ENCODE measurements at places on chromosomes 16 and 17.

DNA sequence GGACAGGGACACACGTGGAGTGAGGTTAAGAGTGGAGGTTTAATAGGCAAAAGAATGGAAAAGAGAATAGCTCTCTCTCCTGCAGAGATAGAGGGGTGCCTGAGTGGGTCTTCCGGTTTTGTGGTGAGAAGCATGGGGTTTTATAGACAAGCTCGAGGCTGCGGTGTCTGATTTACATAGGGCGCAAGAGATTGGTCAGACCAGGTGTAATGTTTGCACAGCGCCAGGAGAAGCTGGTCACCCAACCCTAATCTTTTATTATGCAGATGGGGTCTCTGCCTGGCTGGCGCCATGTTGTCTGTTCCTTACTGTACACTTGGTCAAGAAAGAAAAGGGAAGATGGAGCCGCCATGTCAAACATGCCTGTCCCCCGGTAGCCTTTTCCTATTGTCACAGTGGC, 44.5 kb upstream of the MLYCD start:
- DNase-seq, result no peak

DNA sequence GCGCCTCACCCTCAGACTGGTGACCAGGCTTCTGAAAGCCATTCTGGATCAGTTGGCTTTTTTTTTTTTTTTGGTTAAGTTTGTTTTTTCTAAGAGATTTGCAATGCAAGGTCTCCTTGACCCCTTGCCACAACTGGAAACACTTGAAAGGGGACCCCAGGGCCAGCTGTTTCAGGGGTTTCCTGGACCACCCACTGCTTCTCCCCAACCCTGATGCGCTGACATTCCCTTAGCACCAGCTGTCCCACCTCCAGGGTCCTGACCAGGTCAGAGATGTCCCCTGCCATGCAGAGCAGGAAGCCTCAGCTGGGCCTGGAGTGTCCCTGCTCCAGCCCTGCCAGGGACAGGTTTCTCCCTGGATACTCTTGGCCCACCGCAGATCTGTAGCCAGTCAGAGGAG, 8.1 kb upstream of the MRPL58 start:
- DNase-seq, result no peak

DNA sequence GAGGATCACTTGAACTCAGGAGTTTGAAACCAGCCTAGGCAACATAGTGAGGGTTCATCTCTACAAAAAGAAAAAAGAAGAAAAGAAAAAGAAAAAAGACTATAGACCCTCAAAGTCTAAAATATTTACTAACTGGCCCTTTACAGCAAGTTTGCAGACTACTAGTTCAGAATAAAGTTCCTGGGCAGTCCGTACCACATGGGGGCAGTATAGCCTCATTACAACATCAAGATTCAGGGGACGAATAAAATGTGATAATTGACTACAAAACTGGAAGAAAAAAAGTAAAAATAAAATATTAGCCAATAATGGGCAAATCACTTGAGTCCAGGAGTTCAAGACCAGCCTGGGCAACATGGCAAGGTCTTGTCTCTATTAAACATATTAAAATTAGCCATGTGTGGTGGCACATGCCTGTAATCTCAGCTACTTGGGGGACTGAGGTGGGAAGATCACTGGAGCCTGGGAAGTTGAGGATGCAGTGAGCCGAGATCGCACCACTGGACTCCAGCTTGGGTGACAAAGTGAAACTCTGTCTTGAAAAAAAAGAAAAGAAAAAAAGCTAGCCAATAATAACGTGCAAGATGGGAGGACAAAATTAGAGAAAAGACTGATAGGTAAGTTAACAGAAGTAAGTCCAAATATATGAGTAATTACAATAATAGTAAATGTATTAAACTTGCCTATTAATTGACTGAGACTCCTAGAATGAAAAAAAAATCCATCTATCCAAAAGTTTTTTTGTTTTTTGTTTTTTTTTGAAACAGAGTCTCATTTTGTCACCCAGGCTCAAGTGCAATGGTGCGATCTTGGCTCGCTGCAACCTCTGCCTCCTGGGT, 129.4 kb upstream of the SEC14L1 start:
- DNase-seq, result peak; percentile 56

GRCh38 chr16:85234310-85235204, 122.3 kb upstream of the CIBAR2 start:
- no peak for DNase-seq

- no peak for DNase-seq
These were observed 20.0 kb downstream of the OR2C1 start for GRCh38 chr16:3375680-3376079.

DNA sequence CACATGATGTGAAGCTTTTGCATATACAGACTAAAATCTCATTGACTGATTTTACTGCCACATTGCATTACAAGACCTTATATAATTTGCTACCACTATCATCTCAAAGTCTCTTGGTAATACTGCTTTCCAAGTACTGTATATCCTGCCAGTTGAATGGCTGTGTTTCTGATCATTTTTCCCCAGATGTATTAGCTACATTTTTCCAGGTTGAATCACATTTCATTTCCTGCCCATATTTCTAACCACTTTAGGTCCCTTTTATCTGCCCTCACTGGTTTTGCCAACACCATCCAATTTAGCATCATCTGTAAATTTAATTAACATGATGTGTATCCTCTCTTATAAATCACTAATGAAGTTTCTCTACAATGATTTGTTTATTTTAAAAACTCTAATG, 365.7 kb upstream of the PMFBP1 start:
- no peak for DNase-seq

GRCh38 chr17:21297026-21297520, 12.6 kb downstream of the MAP2K3 start:
- no peak for DNase-seq

DNA sequence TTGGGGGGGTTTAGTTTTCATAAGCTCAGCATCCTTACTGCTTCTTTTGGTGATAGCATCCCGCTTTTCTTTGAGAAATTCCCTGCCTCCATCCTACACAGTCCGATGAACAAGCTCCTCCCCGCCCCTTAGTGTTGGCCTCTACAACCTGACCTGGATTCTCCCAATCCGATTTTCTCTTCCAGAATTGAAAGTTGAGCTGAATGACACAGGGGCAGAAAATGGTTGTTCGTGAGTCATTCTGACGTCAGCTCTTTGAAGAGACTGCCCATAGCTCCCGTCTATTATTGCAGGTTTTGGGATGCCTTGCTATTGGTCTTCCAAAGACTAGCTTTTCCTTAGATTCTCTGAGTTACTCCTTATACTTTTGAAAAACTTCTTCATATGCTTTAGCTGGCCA, 279.7 kb downstream of the SLC39A11 start:
- no peak for DNase-seq

GRCh38 chr17:77873500-77874302, 84.8 kb upstream of the TNRC6C start:
- DNase-seq, result no peak

- no peak for DNase-seq
These were observed 30.8 kb downstream of the EFCAB5 start for GRCh38 chr17:29972277-29972676.

DNA sequence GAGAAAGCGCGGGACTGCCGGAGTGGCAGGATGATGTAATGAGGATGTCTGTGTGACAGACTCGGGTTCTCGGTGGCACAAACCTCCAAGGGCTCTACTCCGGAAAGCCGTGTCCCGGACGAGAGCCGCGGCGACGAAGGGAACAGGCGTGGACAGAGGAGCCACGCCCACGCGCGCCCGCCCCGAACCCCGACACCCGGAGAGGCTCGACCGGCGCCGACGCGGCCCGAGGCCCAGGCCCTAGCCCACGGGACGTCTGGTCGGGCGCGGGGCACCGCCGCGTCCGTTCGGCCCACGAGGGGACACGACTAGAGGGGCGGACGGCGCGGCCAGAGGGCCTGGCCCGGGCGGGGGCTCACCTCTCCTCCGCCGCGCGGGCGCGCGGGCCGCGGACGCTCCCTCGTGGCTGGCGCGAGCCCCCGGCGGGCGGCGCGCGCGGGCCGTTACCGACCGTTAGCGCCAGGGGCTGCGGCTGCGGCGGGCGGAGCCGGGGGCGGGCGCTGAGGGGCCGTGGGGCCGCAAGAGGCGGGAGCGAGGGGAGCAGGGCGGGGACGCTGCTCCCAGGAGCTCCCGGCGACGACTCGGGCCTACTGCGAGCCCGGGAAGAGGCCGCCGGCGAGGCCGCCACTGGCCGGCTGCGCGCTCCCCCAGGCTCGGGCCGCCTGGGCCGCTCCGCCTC, 2.1 kb upstream of the IRX5 start:
- peak; percentile 37 for DNase-seq

DNA sequence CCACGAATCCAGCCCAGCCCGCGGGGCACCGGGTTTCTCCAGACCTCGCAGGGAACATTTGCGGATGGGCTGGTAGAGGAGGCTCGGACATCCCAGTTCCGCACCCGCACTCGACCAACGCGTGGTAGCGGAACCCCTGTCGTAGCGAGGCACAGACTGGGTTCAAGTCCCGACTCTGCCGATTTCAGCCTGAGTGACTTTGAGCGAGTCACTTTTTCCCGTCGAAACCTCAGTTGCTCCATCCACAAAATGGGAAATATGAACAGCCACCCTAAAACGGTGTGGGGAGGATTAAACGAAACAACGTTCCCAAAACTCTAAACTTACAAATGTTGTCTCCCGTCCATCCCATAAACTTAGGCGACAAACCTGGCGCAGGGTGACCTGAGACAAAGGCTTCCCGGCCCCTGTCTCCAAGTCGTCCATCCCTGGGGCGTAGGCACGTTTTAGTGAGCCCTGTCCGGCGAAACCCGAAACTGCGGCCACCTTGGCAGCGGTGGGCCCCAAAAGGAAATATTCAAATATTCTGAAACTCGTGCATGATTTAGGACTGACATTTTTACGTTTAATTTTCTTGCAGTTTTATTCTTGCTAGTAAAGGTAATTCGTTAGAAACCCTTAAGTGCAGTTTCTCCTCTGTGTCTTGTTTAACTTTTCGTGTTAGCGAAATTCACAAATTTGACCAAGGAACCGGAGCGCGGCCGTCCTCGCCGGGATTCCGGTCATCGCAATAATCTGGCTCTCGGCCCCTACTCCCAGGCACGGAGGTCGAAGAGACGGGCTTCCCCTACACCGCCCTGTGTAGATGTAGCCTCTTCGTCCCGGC, 1.9 kb upstream of the MLLT6 start:
- peak; percentile 7 for DNase-seq

DNA sequence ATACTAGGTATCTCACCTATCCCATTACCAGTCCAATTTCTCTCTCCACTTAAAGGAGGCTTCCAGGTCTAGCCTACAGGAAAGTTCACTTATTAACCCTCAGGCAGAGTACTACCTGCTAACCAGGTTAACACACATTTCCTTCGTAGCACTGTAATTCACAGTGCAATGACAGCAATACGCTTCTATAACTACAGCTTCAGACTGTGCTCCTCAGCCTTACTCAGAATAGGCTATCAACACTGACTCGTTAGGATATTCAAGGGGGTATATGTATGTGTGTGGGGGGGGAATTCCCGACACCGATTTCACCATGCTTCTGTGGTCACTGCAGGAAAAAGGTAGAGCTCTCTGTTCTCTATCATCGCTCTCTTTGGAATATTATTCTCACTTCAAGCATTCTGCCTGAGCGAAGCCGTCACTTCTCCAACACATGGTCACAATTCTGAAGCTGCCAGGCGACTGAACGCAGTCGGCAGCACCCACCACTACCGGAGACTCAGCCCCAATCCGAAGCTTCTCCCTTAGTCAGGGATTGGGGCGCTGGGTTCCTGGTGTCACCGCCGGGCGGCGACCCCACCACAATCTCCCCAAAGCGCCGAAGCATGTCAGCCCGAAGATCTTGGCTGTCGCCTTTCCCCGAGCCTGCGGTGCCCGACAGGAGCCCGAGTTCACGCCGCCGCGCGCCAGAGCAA, 618 bp downstream of the GGA3 start:
- DNase-seq, result peak; percentile 66

DNA sequence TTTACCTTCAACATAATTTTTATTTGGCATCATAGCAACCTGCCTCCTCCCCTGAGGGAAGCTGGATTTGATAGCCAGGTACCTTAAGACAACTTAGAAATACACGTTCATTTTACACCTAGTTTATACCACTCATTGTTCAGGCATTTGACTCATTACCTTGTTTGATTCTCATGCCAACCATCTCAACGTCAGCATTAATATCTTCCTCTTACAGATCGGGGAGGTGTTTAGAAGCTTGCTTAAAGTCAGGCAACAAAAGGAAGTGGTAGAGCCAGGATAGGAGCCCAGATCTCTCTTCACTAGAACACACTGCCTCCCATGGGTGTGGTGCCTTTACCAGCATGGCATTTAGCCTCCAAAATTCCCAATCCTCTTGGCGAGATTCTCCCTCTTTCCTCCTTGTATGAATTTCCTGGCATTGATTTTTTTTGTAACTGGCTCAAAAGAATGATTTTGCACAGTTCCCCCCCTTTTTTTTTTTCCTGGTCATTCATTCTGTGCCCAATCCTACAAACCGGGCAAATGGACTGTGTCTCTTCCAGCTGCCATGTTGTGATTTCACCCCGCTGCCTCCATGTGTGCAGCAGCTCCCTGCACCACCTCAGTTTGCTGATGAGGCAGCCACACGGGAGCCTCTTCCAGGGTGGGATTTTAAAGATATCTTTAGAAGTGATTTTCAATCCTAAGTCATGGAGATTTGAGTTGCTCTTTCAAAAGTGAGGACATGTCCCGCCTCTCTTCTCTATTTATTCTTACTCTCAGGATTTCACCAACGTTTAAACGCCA, 383.6 kb downstream of the UTP18 start:
- no peak for DNase-seq

DNA sequence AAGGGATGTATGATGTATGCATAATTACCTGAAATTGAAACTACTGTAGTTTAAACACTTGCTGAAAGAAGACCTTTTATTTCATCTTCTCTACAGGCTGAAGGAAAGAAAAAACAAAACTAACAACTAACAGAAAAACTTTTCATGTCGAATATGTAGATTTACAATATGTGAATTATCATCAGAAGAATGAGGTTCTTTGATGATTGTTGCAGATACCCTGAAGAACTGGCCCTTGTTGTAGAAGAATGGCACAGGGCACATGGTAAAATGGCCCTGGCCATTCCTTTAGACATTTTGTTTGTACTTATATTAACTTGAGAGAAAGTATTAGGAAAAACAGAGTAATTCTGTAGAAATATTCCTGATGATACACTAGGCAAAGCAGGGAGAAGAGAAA, 443.8 kb downstream of the MAF start:
- no peak for DNase-seq

DNA sequence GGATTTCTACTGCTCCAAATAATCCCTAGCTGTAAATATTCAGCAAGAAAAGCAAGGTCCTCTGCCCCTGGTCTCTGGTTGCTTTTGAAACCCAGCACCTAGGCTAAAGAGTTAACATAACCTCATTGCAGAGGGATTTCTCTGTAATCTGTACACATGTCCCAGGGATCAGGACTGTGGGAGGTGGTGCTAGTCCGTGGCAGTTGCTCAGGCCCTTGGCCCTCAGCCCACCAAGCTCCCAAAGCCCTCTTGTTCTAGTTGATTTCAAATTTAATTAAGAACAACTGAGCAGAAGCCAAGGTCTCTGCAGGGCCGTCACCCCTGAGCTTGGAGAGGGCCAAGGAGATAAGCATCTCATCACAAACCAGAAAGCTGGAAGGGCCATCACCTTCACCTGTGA, 181.1 kb downstream of the SOX9 start:
- no peak for DNase-seq

GRCh38 chr17:18910881-18911280, 41.1 kb upstream of the SLC5A10 start:
- no peak for DNase-seq

GRCh38 chr16:6018848-6019489, 921.4 kb upstream of the EEF2KMT start:
- DNase-seq, result no peak

Measured in CD4-positive, alpha-beta T cell treated with Interleukin-12 subunit alpha and Interleukin-12 subunit beta, for 1 hour (primary cell).